ENCODE measurements at places on chromosomes 4 and X.

- no peak for DNase-seq
These were observed 126.2 kb downstream of the HNRNPD start for GRCh38 chr4:82247629-82248028.

DNA sequence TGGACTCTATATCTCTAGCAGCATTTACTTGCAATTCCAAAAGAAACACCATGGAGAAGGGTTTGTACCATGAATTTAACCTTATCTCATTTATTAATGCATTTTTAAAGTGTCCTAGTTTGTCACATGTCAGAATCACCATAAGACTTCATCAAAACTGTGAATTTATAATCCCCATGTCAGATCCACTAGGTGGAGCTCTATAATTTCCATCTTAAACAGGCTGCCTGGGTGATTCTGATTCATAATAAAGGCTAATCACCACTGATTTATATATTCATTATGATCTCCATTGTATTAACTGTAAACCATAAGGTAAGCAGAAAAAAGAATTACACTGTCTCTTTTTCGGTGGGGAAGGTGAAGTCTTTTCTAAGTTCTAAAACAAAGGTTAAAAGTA lies 4.0 kb downstream of the TCEAL2 start:
- DNase-seq = no peak

- no peak for DNase-seq
These were observed 37.4 kb upstream of the PRSS48 start for GRCh38 chr4:151239608-151240007.

DNA sequence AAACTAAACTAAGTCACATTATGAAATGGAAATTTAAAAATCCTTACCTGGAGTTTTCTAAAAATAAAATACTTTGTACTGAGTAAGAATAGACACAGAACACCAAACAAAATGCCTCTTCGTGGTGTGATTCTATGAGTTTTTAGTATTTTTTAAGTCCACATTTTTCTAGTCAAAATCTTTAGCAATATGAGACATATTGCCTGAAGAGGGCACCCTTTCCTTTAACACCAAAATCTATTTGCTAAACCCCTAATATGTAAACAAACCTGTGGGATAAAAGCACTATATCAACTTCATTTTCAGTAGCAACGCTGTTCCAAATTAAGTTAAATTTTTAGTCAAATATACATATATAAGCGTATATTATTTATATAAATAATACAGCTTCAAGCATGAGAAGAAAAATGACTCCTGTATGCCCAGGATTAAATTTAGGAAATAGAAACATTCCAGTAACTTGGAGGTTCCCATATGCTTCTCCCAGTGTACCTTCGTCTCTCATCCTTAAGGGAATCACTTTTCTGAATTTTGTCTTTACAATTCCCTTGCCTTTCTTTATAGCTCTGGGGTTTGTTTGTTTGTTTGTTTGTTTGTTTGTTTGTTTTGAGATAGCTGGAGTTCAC lies 23.0 kb upstream of the PGM2 start:
- no peak for DNase-seq

- DNase-seq = no peak
These were observed 287.5 kb downstream of the CAMK2D start for GRCh38 chr4:113474017-113474416.
